ENCODE measurements at places on chromosomes 6 and 20.

DNA sequence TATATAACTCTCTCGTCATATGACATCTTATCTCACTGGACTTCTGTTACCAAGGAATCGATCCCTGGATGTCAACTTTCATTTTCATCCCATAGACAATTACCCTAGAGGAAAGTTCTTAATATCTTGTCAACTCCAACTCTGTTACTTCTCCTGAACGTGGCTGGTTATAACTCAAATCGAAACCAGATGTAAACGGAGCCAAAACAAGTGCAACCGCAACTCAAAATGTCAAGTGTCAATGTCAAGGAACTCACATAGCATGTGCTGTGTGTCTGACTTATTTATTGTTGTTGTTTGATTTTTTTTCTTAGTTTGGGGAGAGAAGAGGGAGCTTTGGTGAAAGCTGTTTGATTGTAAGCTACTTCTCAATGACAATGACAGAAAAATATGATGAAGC, 108.6 kb downstream of the VIP start:
- DNase-seq, result no peak

DNA sequence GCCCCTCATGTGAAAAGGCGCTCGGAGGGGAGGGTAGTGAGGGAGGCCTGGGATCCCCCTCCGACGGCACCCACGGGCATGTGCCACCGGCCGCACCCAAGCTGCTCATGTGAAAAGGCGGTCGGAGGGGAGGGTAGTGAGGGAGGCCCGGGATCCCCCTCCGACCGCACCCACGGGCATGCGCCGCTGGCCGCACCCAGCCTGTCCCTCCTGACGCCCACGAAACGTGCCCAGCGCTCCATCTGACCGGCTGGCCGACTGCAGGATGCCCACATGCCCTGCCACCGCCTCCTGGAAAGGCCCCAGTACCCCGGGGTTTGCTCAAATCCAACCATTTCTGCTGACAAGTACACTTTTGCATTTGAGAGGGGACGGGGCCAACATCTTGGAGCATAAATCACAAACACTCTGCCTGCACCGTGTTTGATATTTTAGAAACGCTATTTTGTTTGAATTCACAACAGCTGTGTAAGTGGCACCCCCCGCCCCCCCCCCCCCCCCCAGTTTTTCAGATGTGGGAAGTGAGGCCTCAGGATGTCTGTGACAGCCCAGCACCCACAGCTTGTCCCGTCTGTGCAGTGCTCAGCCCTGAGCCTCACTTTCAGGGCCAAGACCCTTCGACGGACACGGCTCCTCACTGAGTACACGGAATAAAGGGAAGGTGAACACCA, 34.1 kb downstream of the SLC2A4RG start:
- no peak for DNase-seq

DNA sequence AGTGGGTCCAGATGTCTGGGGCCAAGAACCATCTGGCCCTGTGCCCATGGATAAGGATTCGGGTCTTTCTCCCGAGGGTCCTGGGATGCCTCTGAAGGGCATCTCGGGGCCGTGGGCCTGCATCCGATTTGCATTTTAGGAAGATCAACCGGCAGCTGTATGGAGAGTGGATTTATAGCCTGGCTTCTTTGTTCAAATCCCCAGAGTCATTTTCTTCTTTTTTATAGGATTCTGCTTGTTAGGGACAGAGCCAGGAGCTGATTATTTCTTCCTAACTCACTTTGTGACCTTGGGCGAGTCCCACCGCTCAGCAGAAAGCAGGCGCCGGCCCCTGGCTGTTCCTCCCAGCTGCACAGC, 52.9 kb upstream of the APCDD1L start:
- no peak for DNase-seq

DNA sequence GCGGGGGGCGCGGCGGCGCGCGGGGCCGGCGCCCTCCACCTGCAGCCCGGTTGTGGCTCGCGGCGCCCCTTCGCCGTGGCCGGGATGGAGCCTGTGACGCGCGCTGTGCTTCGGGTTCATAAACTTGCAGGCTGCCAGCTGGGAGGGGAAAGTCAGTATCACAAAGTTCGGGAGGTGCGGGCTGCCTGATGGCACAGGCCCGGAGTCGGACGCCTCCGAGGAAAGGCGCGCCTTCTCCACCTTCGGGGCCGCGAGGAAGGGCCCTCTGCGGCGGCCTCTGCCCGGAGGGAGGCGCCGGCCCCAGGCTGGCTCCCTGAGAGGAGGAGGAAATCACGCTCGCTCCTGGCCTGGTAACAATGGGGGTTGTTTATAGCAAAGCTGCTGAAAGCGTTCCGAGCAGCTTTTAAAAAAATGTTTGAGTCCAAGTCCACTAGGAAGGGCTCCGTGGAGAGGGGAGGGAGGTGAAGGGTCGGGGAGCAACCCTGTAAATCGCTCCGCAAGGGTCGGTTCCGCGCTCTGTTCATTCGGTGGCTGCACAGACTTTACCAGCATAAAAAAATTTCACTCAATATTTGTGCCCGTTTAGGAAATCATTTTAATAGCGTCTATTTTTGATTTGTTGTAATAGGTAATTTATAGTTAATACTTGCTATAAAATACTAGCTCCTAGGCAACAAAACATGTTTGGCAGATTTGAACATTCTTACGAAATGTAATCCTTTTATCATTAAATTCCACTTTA, 1.0 kb downstream of the AFDN start:
- DNase-seq, result no peak

- no peak for DNase-seq
Measured at GRCh38 chr6:64034910-64035655, 399.5 kb downstream of the PHF3 start.

DNA sequence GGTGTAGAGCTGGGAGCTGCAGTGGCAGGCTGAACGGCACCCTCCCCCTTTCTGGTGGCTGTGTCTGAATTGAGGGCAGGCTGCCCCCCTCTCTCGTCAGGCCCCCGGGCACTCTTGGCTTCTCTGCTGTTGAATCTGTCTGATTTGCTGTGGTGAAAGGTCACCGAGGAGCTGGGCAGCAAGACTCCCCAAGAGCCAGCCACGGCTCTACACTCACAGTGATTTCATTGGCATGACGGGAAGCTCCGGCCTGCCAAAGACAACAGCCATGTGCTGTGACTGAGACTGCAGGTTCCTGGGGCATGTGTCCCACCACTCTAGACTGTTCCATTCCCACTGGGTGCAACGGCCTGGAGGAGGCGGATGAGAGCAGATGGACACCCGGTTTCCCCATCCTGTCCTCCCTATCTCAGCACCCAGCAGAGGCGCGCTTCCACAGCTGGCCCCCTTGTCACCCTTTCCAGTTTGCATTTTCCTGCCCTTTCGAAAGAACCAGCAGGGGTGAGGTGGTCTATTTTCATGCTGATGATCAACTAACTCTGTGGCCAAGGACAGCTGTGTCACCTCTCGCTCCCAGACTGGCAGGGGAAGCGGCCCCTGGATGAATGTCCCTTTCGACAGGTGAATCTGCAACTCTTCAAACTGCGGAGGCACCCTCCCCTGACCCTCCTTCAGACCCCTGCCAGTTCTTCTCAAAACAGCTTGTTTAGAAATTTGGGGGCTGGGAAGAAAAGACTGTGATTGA, 2.2 kb downstream of the APCDD1L start:
- DNase-seq, result no peak

DNA sequence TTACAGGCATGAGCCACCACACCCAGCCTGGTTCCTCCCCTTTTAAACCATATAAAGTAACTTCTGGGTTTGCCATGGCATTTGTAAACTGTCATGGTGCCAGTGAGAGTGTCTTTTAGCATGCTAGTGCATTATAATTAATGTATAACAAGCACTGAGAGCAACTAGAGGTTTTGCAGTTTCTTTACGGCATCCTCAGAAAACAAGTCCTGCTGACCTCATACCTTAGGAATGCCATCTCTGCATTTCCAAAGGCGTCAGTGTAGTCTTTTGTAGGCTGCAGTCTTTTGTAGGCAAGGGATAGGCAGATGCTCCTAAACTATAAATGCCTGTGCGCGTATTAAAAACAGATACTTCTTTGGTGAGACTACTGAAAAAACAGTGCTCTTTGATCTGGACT, 75.0 kb upstream of the EZR start:
- no peak for DNase-seq

DNA sequence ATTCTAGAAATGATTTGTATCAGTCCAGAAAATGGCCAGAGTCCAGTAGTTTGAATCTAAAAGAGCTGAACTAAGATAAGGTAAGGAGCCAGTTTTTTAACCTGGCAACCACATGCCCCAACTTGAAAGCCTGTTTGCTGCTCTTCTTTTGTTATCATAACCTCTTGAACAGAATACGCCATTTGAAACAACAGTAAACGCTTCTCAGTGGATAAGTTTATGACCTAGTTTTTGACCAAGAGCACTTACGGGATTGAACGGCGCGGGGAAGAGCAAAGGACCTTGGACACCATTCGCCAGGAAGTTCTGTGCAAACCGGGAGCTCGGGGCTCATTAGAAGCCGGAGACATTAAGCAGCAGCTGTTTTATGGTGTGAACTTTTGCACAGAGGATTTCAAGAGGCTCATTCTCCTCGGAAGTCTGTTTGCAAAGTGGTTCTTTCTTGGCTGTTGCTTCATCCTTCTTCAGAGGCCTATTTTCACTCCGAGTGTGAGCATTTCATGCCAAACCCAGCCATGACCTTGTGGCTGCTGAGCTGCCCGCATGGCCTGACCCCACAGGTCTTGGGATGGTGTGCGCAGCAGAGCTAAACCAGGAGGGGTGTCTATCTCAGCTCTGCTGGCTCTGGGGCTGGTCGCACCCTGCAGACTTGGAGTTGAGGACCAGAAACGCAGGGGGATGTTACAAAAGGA, 215.1 kb downstream of the SOX4 start:
- no peak for DNase-seq

GRCh38 chr6:85321906-85322305, 128.0 kb upstream of the NT5E start:
- no peak for DNase-seq

- DNase-seq, result no peak
Measured at GRCh38 chr6:139254196-139254595, 37.6 kb downstream of the TXLNB start.

DNA sequence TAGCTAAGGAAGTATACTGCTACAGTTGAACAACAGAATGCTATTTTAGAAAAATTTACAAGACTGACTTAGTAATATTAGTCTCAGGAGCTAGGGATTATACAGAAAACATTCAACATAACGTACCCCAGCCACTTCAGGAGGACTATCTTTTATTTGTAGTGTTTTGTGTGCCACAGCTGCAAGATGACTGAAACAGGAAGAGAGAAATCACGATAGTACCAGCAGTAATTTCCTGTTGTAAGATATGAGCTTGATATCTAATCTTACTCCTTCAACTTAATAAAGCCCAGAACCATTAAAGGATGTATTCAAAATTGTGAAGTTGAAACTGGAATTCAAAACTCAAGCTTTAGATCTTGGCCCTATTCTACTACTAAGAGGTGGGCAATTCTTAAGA, 42.1 kb downstream of the SLC35A1 start:
- no peak for DNase-seq

DNA sequence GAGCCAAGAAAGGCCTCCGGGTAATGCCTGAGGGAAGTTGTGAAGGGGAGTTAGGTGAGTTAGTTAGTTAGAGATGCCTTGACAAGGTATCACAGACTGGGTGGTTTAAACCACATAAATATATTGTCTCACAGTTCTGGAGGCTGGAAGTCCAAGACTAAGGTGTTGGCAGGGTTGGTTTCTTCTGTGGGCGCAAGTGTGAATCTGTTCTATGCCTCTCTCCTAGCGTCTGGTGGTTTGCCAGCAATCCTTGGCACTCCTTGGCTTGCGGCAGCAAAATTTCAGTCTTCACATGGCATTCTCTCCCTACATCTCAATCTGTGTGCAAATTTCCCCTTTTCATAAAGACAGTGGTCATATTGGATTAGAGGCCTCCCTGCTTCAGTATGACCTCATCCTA, 29.7 kb upstream of the RANBP9 start:
- DNase-seq, result no peak

- DNase-seq, result no peak
Measured at GRCh38 chr6:143180826-143181225, 120.1 kb downstream of the AIG1 start.

GRCh38 chr6:14254505-14254904, 136.9 kb downstream of the CD83 start:
- DNase-seq, result no peak

DNA sequence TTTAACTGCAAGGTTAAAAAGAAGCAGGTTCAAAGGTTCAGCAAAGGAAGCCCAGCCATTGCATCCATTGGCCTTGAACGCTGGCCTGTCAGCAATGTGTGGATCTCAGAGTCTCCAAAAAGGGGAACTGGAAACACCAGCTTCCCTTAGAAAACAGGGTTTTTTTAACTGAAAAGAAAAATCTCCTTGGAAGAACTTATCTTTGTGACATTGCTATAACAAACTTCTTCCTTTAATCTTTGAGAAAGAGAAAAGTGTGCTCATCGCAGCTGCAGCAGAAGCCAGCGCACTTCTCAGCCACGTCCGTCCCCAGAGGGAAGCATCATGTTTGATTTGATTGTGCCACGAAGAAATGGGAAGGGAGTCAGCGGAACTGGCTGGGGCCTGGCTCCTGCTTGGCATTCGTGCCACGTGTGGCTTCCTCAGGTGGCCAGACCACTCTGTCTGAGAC, 215.0 kb downstream of the SYNDIG1 start:
- DNase-seq, result no peak

DNA sequence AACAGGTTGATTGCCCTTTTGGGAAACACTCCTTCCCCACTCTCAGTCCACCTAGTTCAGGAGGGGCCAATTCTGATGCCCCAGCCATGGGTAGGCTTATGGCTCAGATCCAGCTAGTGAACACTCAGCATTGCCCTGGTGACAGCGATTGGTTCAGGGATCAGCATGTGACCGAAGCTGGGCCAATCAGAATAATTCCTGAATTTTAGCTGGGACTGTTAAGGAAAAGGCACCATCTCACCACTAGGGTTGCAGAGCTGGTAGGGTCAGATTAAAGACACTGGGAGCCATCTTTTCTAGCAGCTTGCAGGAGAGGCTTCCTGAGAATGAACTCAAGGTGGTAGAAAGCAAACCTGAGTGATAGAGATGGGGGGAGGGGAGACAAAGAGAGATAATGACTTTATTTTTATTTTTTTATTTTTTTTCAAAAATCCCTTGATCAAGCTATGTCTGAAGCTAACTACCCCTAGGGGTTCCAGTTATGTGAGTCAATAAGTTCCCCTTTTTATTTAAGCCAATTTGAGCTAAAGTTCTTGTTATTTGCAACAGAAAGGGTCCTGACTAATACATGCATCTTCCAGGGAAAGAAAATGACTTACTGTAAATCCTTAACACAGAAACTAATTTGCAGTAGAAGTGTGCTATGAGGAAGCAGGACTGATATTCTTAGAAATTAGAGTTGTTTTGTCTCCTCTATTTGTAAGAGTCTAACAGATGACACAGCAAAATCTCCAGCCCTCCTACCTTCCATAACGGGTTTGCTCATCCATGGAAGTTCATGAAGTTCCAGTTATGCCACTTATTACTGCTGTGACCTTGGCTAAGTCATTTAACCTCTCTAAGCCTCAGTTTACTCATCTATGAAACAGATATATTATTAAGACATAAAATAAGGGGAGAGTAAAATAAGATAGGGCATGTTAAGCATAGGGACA, 44.7 kb downstream of the EYA2 start:
- no peak for DNase-seq

Measured in stimulated activated CD4-positive, alpha-beta T cell treated with anti-CD3 and anti-CD28 coated beads, Interleukin-1b, Interleukin-23, amount 100 ng/mL, for 1 hour (primary cell).